ENCODE measurements at places on chromosomes 3 and 15.

GRCh38 chr15:92595506-92596381 is 59.8 kb downstream of the FAM174B start:
- no peak for DNase-seq

DNA sequence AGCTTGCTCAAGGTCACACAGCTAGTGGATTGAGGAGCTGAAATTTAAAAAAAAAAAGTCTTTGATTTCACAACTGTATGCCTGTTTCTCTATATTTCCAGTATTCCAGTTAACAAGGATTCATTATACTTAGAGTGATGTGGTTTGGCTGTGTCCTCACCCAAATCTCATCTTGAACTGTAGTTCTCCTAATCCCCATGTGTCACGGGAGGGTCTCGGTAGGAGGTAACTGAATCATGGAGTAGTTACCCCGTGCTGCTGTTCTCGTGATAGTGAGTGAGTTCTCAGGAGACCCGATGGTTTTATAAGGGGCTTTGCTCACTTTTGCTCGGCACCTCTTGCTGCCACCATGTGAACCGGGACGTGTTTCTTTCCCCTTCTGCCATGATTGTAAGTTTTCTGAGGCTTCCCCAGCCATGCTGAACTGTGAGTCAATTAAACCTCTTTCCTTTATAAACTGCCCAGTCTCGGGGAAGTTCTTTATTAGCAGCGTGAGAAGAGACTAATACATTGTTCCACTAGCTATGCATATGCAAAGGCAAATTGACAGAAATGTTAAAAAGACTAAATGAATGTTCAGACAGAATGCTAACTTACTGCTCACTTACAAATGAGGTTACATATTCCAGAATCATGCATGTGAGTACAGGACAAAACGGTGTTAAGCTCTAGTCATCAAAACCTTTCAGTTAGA is 1101.9 kb downstream of the ROBO1 start:
- no peak for DNase-seq

DNA sequence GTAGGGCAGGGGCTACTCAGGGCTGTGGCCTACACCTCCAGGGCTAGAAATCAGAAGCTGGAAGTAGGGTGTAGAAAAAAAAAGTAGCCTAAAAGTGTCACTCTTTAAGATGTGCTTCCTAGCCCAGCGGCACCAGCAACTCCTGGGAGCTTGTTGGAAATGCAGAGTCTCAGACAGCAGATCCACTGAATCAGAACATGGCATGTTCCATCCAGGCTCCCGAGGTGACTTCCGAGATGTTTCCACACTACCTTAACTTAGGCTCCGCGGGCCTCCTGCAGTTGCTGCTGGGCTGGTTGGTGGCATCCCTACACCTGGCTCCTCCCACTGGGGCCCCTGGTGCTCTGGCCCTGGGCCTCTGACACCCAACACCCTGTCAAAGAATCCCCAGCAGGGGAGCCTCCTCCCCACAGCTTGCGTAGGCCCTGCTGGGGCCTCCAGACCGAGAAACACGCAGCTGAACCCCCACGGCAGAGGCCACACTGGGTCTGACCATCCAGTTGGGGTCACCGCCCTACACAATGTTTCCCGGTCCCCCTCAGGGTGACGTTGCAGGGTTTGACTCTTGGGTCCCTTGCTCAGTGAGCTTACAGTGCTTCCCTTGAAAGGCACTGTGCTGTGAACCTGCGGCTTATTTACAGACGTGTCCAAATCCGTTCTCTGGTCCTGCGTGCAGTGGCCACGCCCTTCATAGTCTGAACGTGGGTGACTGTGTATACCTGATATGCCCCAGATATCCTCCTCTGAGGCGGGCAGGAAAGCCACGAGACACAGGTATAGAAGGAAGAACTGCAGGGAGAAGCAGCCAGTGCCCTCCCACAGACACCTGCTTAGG is 46.5 kb downstream of the FAM174B start:
- no peak for DNase-seq

DNA sequence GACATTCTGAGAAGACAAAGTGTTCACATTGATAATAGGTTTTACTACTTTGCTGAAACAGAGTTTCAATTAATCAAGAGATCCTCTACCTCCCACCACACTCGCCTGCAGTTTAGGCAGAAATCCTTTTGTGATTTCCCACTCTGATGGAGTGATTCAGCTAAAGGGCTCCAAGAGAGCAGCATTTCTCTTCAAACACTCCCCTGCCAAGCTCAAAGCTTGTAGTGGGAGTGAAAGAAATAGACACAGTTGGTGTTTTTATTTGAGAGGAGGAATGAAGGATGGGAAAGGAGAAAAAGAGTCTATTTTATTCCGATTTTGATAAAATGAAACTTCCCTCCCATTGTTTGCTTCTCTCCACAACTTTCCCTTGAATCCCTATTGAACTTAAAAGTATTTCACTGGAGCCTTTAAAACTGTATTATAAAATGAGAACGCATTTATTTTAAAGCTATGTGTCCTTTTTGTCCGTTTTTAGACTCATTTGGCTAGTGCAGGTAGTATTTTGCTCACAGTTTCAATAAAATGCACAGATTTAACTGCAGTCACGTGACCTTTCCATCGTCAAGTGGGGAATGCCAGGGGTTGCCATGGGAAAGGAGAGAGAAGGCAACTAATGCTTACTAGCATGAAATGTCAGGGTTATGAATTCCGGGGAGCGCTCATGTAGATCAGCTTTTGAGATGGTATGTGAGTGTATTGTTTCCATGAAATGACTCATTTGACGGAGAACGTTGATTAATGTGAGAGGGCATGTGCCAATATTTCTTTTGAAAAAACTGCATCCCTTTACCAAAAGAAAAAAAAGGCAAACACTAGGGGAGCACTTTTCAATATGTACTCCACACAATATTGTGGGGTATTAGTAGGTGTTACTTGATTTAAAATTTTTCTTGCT is 7.7 kb upstream of the OSBPL11 start:
- peak; percentile 84 for DNase-seq

DNA sequence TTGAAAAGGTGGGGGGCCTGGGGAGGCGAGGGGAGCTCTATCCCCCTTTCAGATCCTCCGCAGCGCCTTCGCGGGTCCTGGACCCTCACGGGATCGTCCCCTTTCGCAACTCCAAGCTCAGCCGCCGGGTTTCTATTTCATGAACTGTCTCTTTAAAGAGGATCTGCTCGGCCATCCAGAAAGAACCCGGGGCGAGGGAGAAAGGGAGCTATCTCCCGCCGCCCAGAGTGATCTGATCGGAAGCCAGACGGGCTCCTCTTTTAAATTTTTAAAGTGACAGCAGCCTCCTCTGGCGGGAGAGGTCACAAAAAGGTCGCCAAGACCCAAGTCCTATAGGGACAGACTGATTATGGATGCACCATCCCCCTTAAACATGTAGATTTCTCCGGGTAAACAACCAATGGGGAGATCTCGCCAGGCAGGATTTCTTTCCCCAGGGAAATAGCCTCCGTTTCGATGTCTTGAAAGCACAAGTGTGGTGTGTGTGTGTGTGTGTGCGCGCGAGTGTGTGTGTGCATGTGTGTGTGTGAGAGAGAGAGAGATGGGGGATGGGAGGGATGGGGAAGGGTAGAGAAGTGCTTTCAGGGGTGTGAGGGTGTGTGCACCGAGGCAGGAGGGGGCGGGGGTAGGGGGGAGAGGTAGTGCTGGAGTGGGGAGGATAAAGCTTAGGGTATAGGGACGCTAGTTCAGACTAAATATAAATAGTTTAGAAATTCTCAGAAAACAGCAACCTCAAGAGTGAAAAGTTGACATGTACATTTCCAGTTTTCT is 516.1 kb downstream of the MECOM start:
- DNase-seq: peak; percentile 84

- no peak for DNase-seq
Measured at GRCh38 chr15:66825731-66826130, 123.7 kb downstream of the SMAD6 start.

GRCh38 chr3:118846176-118846575 is 188.5 kb downstream of the IGSF11 start:
- DNase-seq: no peak

DNA sequence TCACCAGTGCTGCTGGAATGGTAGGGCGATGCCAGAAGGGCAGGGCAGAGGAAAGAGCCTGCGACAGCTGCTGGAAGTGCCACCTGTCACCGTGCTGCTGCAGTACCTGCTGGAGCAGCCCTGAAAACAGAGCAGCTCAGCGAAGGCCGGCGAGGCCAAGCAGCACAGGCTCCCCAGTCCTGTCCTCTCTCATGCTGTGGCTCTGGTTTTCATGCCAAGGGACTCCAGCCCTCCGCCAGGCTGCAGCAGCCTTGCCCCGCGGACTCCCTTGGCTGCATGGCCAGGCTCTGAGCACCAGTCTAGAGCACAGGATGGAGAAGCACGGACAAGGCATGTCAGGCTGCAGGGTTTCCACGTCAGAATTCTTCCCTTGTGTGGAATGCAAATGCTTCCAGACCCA is 43.9 kb downstream of the ADCY5 start:
- no peak for DNase-seq

DNA sequence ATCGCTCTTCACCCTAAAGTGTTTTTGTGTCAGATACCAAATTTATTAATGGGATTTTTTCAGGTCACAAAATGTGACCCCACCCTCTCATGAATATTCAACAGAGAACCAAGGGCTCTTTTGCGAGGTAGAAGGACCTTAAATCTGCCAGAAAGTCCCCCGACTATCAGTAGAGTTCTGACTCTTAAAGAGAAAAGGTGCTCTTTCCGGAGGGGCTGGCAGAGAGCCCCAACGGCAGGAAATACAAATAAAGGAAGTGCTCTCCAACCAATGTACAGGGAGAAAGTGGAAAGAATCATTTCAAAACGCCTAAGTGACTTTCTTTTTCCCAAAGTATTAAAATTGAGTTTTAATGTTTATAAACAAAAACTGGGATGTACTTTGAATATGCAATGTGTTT is 517.2 kb downstream of the FOXP1 start:
- DNase-seq: no peak

DNA sequence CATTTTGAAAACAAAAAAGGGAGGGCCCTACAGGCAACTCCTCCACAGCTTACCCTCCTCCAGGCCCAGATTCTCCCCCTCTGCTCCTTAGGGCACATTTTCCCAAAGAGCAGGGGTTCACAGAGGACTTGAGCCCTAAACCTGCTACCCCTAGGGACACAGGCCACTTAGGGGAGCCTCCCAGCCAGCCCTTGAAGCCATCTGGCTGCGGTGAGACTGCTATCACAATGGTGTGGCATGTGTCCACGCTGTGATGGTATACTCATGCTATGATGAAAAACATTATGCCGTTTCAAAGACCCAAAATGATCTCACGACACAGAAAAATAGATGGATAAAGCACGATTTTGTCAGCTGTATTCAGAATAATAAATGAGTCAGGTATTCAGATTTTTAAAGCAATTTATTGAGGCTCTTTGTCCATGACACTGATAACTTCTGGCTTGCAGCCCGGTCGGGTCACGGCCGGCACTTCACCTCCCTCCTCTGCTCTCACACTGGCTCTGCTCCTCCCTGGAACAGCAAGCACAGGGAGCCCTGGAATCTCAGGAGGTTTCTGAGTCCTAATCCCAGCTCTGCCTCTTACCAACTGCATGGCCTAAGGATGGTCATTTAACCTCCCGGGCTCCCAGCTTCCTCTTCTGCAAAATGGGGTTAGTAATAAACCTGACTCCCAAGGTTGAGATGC is 115.3 kb downstream of the MEGF11 start:
- DNase-seq: no peak

DNA sequence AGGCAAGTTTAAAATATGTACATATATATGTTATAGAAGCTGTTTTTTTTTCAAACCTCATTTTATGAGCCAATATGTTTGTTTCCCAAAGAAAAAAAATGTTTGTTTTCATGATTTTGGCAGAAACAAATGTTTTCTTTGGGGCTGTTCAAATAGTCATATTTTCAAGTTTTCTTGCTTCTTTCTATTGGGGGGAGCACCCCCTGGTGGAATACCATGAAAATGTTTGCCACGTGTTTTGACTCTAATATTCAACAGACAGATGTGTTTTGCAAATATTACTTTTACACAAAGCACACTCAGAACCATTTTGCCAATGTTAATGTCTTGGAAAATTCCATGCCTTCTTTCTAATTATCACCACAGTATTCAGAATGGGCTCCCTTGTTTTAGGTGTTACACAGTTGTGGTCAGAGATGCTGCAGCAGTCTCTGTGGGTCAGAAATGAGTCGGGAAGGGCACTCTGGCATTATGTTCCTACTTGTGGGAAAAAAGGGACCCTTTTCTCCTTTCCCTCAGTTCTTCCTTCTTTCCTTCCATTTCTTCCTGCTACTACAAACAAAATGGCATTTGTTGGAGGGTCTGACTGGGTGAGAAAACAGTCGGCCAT is 817.0 kb downstream of the TUSC7 start:
- DNase-seq: peak; percentile 57

DNA sequence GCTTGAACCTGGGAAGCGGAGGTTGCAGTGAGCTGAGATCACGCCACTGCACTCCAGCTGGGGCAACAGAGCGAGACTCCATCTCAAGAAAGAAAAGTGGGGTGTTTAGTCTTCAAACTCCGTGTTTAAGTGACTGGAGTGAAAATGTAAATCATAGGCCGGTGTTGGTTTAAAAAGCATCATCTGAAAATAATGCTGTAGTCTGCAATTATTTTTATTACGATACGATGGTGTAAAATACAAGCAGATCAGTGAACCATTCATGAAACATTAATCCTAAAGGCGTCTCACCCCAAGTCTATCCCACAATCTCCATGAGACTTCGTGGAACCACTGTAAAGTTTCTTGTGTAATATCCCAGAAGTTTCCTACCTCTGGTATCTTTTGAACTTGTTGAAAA is 6.3 kb downstream of the CTNNB1 start:
- no peak for DNase-seq

DNA sequence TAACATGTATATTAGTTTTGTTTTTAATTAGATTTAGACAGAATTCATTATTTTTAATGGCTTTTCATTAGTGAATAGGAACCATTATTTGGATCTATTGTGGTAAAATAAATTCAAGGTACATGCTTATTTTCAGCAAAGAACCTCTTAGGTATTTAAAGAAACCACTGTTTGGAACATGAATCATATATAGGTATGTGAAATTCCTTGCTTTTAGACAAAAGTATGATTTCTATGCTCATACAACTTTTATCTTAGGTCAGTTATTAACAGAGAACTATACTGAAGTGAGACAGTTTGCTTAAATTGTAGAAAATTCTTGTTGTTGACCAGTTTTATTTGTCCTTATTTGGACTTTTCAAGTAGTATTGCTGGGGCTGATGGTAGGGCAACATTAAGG is 389.9 kb downstream of the FEZF2 start:
- DNase-seq: no peak

DNA sequence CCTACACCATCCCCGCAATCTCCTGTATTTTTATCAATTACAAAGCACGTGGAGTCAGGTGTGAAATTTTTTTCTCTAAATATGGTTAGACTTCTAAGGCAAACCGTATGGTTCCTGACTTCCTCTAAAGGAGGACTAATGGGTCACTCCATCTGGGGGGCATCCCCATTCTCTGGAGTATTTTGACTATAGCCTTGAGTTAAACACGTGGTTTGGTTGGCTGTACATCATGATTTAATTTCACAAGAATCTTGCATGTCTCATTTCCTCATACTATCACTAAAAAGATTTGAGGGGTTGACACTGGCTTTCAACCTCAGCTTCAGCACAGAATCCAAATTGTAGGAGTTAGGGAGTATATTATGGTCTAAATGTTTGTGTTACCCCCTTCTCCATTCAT is 25.3 kb upstream of the ZNF770 start:
- no peak for DNase-seq

All from GM23248 (cell line).